Placental pericyte (primary cell): ENCODE measurements at places on chromosomes 12 and 14. TPM values are rescaled to one million over a fixed set of nuclear protein-coding genes. Genes with fewer than 3 reads are reported as not detected.

The NFE2 gene
- 0.44 TPM in 1 of 2 replicates, not detected in the other for total RNA-seq

The AJUBA gene
- 50.4 and 91.7 TPM in 2 replicates for total RNA-seq

The CNTN1 gene
- total RNA-seq = 0.43 TPM in 1 of 2 replicates, not detected in the other

The GDF3 gene
- not detected in 2 replicates for total RNA-seq

The CMA1 gene
- not detected in 2 replicates for total RNA-seq

The CLEC6A gene
- not detected in 2 replicates for total RNA-seq

The RNASE4 gene
- 2.9 and 7.0 TPM in 2 replicates for total RNA-seq

The AMDHD1 gene
- total RNA-seq = 0.14 and 0.22 TPM in 2 replicates

The KLRC2 gene
- total RNA-seq = not detected in 2 replicates

The GZMB gene
- not detected in 2 replicates for total RNA-seq

The TAS2R14 gene
- 3.3 and 4.4 TPM in 2 replicates for total RNA-seq

The C14orf39 gene
- not detected in 2 replicates for total RNA-seq

The HEATR5A gene
- 49.7 TPM in 2 replicates for total RNA-seq

The REC8 gene
- total RNA-seq = 4.6 and 5.2 TPM in 2 replicates

The SYNE3 gene
- total RNA-seq = 16.9 and 19.0 TPM in 2 replicates

The SIX6 gene
- total RNA-seq = not detected in 2 replicates

The NR1H4 gene
- not detected in 2 replicates for total RNA-seq

The IL26 gene
- not detected in 2 replicates for total RNA-seq

The CIT gene
- 2.0 and 42.4 TPM in 2 replicates for total RNA-seq

The KRT72 gene
- not detected in 2 replicates for total RNA-seq

The TSHR gene
- not detected in 2 replicates for total RNA-seq

The GUCY2C gene
- total RNA-seq = not detected in 2 replicates

The EPS8 gene
- 51.9 and 83.0 TPM in 2 replicates for total RNA-seq

The UNG gene
- total RNA-seq = 7.7 and 23.6 TPM in 2 replicates

The RPS26 gene
- 329 and 597 TPM in 2 replicates for total RNA-seq

The KRT3 gene
- not detected in 2 replicates for total RNA-seq

The RDH12 gene
- under 0.01 TPM in 1 of 2 replicates, not detected in the other for total RNA-seq

The TTC9 gene
- under 0.01 TPM in 1 of 2 replicates, not detected in the other for total RNA-seq

The CCDC175 gene
- not detected in 2 replicates for total RNA-seq

The DPPA3 gene
- not detected in 2 replicates for total RNA-seq
